NCI-H460 (cell line): ENCODE measurements at places on chromosomes 2 and 18.

DNA sequence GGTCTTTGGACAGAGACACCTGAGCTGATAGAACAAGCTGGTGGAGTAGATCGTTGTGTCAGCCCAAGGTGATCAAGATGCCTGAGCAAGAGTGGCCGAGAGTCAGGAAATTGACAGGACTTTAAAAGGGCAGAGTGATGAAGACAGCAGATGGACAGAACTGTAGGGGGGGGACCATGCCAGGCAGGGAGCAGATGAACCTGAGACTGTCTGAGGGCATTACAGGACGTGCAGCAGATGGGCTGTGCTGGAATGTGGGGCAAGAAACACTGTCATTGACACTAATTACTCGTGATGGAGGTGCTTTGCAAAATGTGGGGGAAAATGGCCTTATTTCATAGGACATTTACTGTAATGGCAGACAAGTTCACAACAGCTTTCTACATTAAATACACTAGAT, 225.0 kb downstream of the THSD7B start:
- no peak for DNase-seq

- no peak for DNase-seq
Measured at GRCh38 chr2:148027822-148028221, 6.9 kb downstream of the MBD5 start.

DNA sequence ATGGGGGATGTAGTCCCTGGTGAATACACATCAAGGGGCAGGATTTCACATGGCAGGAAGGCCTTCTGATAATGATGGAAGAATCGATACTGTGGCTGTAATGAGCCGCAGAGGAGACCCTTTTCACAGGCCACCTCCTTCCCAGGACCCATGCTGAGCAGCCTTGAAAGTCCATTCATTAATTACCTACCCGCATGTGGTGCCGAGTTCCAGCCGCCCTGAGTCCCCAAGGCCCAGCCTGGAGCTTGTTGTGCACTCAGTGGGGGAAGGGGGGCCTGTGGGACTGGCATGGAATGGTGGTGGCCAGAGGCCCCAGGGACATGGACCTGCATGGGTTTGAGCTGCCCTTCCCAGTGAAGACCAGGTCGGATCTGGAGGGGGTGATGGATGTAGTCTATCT, 25.5 kb downstream of the ASB18 start:
- no peak for DNase-seq

DNA sequence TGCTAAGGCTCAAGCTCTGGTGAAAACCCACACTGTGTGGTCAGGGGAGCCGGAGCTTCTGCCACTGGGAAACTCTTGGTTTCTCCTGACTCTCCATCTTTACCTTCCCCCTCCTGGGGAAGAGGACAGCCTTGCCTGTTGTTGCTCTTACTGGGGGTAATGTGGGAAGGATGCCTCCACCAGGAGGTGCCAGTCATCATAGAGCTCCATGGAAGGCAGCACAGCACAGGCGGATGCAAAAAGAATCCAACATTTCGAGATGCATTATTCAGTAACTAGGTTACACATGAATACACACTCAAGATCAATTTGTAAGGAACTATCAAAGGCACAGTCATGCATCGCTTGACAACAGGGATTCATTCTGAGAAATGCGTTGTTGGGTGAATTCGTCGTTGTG, 322.6 kb downstream of the AFF3 start:
- no peak for DNase-seq

DNA sequence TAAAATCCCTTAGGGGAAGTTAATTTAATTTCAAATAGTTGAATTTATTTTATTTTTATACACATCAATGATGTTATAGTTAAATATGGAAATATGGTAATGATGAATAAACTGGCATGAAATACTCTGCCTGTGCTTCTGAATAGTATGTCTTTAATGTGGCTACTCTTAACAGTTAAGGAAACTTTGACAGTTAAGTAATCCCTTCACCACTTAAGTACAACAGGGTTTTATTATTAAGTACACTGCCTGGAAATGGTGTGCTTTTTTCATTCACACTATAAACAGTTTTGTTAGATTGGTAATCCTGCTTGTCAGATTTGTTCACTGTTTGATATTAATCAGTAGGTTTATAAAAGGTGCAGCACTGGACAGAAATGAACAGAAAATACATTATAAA, 412.0 kb upstream of the ZEB2 start:
- no peak for DNase-seq
